ENCODE measurements at places on chromosomes 7 and 10. TPM values are rescaled to one million over a fixed set of nuclear protein-coding genes. Genes with fewer than 3 reads are reported as not detected.

The CCM2 gene
- total RNA-seq: 40.6 TPM

The COBL gene
- 0.26 TPM for total RNA-seq

The TRPV5 gene
- not detected for total RNA-seq

The TMEM196 gene
- not detected for total RNA-seq

DNA sequence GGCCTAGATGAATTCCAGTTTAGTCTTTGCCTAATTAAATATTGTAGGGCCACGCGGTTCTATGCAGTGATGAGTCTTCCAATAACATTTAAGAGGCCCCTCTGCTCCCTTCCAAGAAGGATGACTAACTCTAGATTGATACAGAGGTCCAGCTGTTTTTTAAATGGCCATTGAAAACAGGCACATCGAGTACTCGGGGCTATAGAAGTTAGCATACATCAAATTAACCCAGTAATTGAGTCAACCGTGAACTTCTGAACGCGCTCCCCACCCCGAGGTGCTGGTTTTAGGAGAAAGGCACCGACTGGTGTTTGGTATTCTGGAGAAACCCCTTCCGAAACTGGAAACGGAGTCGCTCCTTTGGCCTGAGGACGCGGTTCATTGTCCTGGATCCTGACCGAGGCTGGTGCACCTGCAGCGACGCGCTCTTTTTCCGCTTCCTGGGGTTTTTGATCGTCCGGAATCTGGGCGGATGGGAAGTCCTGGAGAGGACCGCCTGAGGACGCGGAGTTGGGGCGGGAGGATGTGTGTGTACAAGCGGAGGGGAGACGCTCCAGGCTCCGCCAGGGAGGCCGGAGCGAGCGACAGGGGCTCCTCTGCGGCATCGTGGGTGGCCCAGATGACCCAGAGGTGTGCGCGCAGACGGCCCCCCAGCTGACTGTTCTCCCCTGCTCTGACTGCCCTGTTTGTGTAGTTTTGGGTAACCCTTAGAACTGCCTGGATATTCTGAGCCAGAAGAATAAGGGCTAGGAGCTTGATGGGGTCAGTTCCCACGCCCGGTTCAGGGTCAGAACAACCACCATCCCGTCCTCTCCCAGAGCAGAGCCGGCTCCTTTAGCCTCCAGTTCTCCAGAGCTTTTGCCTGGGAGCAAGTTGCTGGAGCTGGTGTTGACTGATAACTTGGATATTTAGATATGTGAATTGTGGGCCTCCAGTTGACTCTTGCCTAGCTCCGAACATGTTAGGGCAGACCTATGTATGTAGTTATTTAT is 711 bp downstream of the FAM221A start:
- no peaks in the 10 kb centered on the region for H3K36me3 ChIP-seq
- no peaks in the 10 kb centered on the region for H3K27me3 ChIP-seq
- DNase-seq: peak; percentile 60
- no peaks in the 10 kb centered on the region for H3K4me1 ChIP-seq

DNA sequence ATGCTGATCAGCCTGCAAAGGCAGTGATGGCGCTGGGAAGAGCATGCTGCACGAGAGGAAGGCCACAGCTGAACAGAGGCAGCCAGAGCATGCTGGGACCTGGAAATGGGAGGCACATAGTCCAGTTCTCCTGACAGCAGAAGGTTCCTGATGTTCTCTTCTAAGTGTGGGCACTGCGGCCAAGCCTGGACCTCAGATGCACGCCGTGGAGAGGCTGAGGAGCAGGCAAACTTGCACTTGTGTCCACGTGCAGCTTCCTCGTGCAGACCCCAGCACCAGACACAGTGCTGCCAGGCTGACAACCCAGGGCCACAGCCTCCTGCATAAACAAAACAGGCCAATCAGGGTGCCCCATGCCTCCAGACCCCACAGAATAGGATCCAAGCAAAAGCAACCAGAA is 93.5 kb upstream of the LANCL2 start:
- no peaks in the 10 kb centered on the region for H3K36me3 ChIP-seq
- H3K27ac ChIP-seq: no peak overlapping the region
- peaks cover 26% of the 10 kb centered on the region for H3K27me3 ChIP-seq
- no peaks in the 10 kb centered on the region for H3K4me1 ChIP-seq
- no peak overlapping the region for H3K4me3 ChIP-seq

GRCh38 chr7:102101111-102101551 is 185.5 kb upstream of the SH2B2 start:
- H3K27ac ChIP-seq: no peak overlapping the region
- no peaks in the 10 kb centered on the region for H3K27me3 ChIP-seq
- DNase-seq: no peak
- no peak overlapping the region for H3K4me3 ChIP-seq
- no peaks in the 10 kb centered on the region for H3K4me1 ChIP-seq
- no peaks in the 10 kb centered on the region for H3K36me3 ChIP-seq

DNA sequence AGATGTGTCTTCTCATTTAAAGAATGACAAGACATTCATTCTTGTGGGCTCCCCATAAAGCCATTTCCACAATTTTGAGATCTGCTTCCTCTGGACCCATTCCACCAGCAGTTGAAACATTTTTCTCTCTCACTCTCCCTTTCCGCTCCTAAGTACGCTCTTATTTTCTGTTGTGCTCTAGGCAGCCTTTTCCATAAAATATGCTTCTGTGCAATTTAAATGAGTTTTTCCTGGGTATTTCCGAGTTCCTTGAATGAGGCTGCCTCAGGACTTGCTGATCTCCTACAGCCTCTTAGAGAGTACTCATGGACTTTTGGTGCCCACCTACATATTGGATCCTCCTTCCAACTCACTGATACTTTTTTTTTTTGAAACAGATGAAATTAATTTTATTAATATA is 23.6 kb upstream of the AKR1D1 start:
- no peaks in the 10 kb centered on the region for H3K27me3 ChIP-seq
- no peak overlapping the region for H3K27ac ChIP-seq
- H3K4me1 ChIP-seq: no peaks in the 10 kb centered on the region
- no peak for DNase-seq
- no peaks in the 10 kb centered on the region for H3K36me3 ChIP-seq

DNA sequence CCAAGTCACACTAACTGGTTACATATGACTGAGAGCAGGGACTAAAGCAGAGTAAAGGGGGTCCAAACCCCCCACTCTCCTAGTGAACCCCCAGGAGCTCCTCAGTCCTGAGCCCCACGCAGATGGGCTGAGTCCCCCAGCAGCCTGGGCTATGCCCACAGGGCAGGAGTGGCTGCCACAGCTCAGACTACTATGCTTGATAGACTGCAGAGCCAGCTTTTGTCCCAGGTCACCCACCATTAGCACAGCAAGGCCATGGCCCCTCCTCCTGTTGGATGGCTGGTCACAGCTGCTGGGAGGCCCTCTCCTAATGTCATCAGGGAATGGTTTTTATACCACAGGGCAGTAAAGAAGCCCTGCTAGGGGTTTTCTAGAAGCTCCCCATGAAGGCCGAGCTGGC is 46.3 kb upstream of the FGFR2 start:
- no peak overlapping the region for H3K27ac ChIP-seq
- H3K36me3 ChIP-seq: no peaks in the 10 kb centered on the region
- H3K27me3 ChIP-seq: no peaks in the 10 kb centered on the region
- no peak overlapping the region for H3K4me3 ChIP-seq
- no peak for DNase-seq
- no peaks in the 10 kb centered on the region for H3K4me1 ChIP-seq

DNA sequence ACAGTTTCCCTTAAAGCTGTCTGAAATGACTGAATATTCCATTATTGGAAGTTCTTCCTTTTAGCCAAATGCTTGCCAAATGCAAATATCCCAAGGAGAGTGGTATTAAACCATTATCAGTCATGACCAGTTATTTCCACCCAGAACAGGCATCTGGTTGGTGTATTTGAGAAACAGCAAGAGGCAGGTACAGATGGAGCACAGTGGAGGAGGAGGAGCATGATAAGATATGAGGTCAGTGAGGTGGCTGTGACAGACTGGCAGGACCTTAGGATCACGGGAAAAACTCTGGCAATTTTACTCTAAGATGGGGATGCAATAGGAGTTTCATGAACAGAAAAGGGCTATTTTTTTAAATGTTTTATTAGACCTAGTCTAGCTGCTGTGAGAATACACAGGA is 6.4 kb downstream of the HEPACAM2 start:
- H3K4me3 ChIP-seq: no peak overlapping the region
- H3K4me1 ChIP-seq: no peaks in the 10 kb centered on the region
- peaks cover 22% of the 10 kb centered on the region for H3K27me3 ChIP-seq
- H3K27ac ChIP-seq: no peak overlapping the region
- no peak for DNase-seq

- no peaks in the 10 kb centered on the region for H3K4me1 ChIP-seq
- no peaks in the 10 kb centered on the region for H3K36me3 ChIP-seq
- DNase-seq: no peak
- H3K4me3 ChIP-seq: no peak overlapping the region
- H3K27ac ChIP-seq: no peak overlapping the region
Observed at GRCh38 chr7:101804967-101805366, 12.5 kb upstream of the CUX1 start.

- H3K4me3 ChIP-seq: no peak overlapping the region
- H3K27ac ChIP-seq: no peak overlapping the region
- DNase-seq: no peak
- no peaks in the 10 kb centered on the region for H3K27me3 ChIP-seq
- no peaks in the 10 kb centered on the region for H3K36me3 ChIP-seq
Observed at GRCh38 chr7:150451833-150452461, 1.5 kb downstream of the GIMAP8 start.

DNA sequence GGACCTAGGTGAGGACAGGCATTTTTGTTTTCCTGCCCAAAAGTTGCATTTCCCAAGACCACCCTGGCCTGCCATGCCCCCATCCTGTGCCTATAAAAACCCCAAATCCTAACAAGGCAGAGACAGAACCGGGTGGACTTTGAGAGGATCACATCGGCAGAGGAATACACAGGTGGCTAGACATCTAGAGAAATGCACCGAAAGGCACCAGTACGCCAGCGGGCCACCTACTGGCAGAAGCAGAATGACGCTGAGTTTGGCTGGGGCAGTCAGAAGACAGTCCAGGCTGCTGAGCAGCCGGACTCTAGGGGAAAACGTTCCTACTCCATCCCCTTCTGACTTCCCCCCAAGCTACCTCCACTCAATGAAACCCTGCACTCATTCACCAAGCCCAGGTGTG is 2.8 kb downstream of the AKR1C4 start:
- H3K4me1 ChIP-seq: no peaks in the 10 kb centered on the region
- H3K36me3 ChIP-seq: no peaks in the 10 kb centered on the region
- no peak overlapping the region for H3K4me3 ChIP-seq
- no peak overlapping the region for H3K27ac ChIP-seq

DNA sequence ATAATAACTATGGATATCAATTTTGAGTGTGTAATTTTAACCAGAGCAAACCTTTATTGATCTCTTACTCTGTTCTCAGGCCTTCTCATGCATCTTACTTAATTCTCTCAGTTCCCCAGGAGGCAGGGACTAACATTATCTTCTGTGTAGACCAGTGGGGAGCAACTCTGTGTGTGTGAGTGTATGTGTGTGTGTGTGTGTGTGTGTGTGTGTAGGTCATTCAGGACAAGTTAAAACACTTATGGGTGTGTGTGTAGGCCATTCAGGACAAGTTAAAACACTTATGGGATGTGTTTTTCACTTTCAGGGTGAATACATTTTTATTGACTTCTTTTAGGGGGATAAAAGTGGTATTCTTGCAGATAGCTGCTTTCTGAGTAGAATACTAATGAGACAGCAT is 145.0 kb downstream of the ADAM12 start:
- DNase-seq: no peak
- no peaks in the 10 kb centered on the region for H3K27me3 ChIP-seq
- peaks cover 26% of the 10 kb centered on the region for H3K4me1 ChIP-seq
- H3K36me3 ChIP-seq: no peaks in the 10 kb centered on the region
- no peak overlapping the region for H3K4me3 ChIP-seq

GRCh38 chr10:107894516-107894915 is 730.0 kb upstream of the SORCS1 start:
- H3K27me3 ChIP-seq: no peaks in the 10 kb centered on the region
- DNase-seq: no peak
- H3K4me1 ChIP-seq: no peaks in the 10 kb centered on the region
- no peaks in the 10 kb centered on the region for H3K36me3 ChIP-seq
- H3K4me3 ChIP-seq: no peak overlapping the region

DNA sequence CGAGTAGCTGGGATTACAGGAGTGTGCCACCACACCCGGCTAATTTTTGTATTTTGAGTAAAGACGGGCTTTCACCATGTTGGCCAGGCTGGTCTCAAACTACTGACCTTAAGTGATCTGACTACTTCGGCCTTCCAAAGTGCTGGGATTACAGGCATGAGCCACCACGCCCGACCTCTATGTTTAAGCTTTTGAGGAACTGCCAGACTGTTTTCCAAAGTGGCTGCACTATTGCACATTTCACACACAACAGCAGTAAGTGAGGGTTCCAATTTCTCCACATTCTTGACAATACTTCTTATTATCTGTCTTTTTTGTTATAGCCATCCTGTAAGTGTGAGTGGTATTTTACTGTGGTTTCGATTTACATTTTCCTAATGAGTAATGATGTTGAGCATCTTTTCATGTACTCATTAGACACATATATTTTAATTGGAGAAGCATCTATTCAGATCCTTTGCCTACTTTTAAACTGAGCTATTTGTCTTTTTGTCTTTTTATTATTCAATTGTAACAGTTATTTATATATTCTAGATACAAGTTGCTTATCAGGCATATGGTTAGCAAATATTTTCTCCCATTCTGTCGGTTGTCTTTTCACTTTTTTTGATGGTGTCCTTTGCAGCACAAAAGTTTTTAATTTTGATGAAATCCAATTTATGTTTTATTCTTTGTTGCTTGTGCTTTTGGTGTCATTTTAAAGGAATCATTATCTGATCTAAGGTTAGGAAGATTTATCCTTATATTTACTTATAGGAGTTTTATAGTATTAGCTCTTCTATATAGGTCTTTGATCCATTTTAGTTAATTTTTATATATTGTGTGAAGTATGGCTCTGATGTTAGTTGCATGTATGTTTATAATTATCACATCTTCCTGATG is 12.8 kb upstream of the IRF5 start:
- H3K36me3 ChIP-seq: no peaks in the 10 kb centered on the region
- H3K4me1 ChIP-seq: no peaks in the 10 kb centered on the region
- H3K27ac ChIP-seq: no peak overlapping the region
- H3K4me3 ChIP-seq: no peak overlapping the region
- no peak for DNase-seq
- H3K27me3 ChIP-seq: peaks cover 21% of the 10 kb centered on the region

GRCh38 chr7:44713141-44713540 is 35.5 kb upstream of the ZMIZ2 start:
- H3K4me1 ChIP-seq: no peaks in the 10 kb centered on the region
- H3K27ac ChIP-seq: no peak overlapping the region
- H3K36me3 ChIP-seq: peaks cover 4% of the 10 kb centered on the region
- H3K27me3 ChIP-seq: no peaks in the 10 kb centered on the region
- no peak overlapping the region for H3K4me3 ChIP-seq
- no peak for DNase-seq

- H3K27me3 ChIP-seq: no peaks in the 10 kb centered on the region
- DNase-seq: no peak
- no peak overlapping the region for H3K4me3 ChIP-seq
- H3K27ac ChIP-seq: no peak overlapping the region
- H3K4me1 ChIP-seq: no peaks in the 10 kb centered on the region
- H3K36me3 ChIP-seq: no peaks in the 10 kb centered on the region
Observed at GRCh38 chr10:99374526-99374925, 45.4 kb downstream of the CNNM1 start.

Measured in fibroblast of lung (primary cell).